NCI-H69 (cell line): ENCODE measurements at places on chromosomes 12 and 14.
A peak's percentile ranks its signal among the peaks of the same experiment; 100 is the strongest.

DNA sequence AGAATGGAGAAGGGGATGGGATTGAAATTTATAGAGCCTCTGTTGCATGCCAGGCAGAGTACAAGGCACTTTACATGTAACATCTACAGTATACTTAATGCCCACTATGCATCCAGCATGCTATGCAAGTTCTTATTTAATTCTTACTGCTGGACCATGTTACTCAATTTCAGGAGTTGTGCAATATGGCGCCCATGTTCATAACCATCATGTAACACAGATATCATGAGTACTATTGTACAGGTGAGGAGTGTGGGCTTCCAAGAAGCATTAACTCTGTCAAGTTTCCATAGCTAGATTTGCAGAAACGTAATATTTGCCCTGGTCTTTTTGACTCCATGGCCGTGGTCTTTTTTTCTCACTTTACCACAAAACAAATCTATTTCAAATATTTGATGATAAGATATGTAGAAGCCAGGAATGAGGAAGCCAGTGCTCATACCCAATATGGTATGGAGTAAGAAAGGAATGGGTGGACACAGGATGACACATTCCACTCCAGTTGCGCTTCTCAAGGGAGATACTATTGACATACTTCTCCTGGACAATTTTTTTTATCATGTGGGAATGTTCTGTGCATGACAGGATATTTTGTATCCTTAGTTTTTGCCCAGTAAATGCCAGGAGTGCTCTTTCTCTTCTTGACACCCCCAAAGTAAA lies 191.8 kb downstream of the C12orf75 start:
- DNase-seq = no peak

- DNase-seq = peak; percentile 58
These were observed 10.4 kb downstream of the DTX1 start for GRCh38 chr12:113066813-113067400.

- DNase-seq = no peak
These were observed 185.4 kb downstream of the ALG10B start for GRCh38 chr12:38501991-38502390.

GRCh38 chr12:32679920-32680237 lies 778 bp downstream of the DNM1L start:
- DNase-seq = no peak

- DNase-seq = no peak
These were observed 199.4 kb upstream of the CCND2 start for GRCh38 chr12:4074129-4074528.

DNA sequence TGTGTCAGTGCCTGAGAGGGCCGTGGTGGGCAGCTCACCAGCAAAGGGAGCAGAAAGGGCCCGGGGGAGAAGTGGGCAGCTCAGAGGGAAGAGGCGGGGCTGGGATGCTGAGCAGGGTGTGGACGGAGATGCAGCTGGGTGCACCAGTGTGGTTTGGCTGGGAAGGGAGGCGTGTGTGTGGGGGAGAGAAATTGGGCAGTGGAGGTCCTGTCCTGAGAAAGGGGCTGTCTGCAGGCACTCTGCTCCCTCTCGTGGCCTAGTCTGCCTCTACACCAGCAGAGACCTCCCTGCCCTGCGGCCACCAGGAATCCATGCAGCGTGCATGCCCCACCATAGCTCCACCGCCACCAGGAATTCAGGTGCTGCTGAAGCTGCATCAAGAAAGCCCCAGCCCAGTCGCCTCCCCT lies 6.4 kb downstream of the TMEM121 start:
- DNase-seq = peak; percentile 15

GRCh38 chr12:133023566-133023965 lies 13.7 kb upstream of the ZNF84 start:
- no peak for DNase-seq

- DNase-seq = no peak
These were observed 174.3 kb upstream of the CCND2 start for GRCh38 chr12:4099276-4099675.

DNA sequence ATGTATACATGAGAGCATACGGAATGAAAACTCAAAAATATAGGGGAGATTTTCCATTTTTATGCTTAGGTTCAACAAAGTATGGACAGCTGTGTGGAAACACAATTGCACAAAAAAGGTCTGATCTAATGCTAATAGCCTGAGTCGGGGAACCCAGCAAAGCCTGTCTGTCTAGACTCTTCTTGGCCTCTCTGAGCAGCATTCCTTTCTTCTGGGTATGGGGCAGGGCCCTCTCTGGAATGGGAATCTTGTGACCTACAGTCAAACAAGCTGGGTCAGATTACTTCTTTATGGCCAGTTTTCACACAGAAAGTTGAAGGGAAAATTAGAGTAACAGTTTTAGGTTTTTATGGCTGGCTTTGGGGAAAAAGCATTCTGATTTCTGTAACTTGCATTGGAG lies 534.0 kb upstream of the LMO3 start:
- DNase-seq = no peak

GRCh38 chr14:75399843-75400775 lies 27.7 kb upstream of the JDP2 start:
- DNase-seq = peak; percentile 97

GRCh38 chr12:91954747-91955146 lies 190.9 kb downstream of the BTG1 start:
- DNase-seq = no peak

- no peak for DNase-seq
These were observed 9.8 kb upstream of the KDM2B start for GRCh38 chr12:121590476-121591143.

DNA sequence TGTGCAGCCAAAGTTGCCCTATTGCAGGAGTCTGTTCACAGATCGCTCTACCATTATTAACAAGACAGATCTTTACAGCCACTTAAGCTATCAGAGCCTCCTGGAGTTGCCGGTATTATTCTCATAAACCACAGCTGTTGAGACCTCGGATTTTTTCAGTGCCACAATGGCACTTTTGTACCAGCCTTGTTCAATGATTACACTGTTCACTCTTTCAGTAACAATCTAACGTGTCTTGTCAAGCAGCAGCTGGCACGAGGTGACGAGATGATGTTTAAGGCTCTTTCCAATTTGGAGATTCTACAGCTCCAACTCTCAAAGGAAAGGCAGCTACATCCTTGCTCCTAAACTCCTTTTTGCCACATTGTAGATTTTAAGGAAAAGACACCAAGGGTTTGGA lies 30.7 kb downstream of the LRIG3 start:
- no peak for DNase-seq

DNA sequence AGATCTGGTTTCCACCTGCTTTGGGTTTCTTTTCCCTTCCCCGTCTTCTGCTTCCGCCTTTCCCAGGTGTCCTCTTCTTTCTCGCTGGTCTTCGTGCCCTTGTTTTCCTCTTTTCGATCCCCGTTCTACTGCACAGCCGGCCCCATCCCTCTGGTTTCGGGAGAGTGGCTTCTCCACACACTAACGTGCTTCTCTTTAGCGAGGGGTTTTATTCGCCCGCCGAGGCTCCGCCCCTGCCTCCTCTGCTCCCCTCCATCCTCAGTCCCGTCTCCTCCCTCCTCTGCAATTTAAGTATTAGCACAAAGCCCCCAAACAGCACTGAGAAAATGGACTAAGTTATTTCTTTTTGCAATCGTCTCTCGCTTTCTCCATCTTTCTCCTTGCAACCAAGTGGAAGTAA lies at the start of gene SLC7A8:
TSS of gene SLC7A8 (minus strand) at position 182 of the 400 bp plus-strand sequence. CDS start 746 bp downstream, outside the sequence.
- DNase-seq = peak; percentile 50

DNA sequence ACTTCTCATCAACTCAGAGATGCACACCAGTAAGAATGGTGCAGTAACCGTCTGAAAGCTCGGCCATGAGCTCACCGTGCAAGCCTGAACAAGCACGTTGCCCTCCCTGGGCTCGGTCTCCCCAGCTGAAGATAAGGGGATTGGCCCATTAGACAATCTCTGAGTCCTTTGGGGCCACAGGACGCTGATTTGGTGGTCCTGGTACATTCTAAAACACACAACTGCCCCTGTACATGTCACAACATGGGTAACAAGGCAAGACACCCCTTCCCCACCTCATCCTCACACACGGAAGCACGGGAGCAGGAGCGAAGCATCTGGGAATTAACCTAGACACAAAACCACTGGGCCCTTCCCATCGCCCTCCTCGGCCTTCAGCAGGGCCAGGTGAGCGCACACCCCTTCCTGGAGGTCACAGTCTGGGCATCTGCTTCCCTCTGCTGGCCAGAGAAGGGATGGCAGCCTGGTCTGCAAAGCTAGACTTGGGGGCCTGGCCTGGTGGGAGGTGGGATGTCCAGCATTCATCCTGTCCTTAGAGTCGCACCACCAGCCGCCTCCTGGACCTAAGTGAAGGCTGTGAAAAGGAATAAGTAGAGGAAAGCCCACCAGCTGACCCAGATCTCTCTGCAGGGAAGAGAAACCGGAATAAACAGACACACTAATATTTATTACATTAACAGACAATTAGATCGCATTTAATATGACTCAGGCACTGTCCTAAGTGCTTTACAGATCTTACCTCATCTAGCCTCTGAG lies 18.9 kb upstream of the SMUG1 start:
- DNase-seq = peak; percentile 86

GRCh38 chr12:96099986-96100385 lies 64.6 kb upstream of the LTA4H start:
- DNase-seq = peak; percentile 20

DNA sequence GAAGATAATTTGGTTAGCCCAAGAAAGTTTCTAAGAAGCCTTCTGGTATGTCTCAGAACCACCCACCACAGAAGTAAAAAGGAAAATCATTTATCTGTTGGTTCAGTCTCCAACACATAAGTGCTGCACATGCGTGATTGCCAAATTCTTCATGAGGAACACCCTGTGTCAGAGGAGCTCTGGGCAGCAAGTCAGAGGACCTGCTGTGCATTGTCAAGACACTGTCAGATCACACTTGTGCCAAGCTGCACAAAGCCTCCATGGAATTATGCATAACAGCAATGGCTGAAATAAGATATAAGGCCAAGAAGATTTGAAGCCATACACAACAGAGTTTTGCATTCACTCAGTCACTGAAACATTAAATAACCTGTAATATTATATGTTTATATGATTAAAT lies 1304.7 kb upstream of the FLRT2 start:
- DNase-seq = no peak

GRCh38 chr12:77754086-77754485 lies 76.6 kb upstream of the NAV3 start:
- no peak for DNase-seq
